ENCODE measurements at places on chromosomes 16 and 17.

DNA sequence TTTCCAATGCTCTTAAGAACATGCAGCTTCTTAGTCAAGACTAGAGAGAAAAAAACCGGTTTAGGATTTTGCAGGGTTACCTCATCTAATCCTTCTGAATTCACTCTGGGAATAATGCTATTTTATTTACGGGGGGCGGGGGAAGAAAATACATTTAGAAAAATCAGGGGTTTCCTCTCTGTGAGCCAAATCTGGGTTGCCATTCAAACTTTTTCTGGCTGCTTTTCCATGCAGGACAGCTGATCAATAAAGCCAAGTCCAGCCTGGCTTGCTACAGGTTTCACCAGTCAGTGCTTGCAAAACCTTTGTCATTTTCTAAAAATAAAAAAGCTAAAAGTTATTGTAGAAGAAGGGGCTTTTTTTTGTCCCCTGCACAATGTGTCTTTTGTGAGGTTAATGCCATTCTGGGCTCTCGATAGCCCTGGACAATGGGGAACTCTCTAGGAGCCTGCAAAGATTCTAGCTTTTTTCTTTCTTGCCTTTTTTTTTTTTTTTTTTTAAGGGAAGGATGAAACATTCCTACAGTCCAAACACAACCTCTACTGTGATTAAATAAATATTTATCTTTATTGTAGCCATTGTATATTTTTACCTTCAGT lies 13.1 kb upstream of the ZFHX3 start:
- no peak for DNase-seq

DNA sequence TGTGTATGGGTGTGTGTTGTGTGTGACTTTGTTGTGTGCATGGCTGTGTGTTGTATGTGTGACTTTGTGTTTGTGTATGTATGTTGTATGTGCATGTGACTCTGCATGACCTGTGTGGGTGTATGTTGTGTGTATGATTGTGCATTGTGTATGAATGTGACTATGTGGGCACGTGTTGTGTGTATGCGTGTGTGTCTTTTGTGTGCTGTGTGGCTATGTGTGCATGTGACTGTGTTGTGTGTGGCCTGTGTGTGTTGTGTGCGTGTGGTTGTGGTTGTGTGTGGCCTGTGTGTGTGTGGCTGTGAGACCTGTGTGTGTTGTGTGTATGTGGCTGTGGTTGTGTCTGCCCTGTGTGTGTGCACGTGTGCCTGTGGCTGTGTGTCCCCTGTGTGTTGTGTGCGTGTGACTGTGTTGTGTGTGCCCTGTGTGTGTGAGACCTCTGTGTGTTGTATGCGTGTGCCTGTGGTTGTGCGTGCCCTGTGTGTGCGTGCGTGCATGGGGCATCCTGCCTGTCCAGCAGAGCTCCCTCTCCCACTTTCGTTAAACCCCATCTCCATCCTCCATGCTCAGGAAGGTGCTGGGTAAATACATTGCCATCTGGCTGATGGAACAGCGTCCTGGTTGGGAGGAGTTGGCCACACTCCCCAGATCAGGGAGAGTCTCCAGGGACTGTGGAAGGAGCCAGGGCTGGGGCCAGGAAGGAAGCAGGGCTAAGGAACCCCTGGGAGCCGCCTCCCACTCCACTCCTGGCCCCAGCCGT lies 90.1 kb upstream of the GSE1 start:
- DNase-seq = no peak

DNA sequence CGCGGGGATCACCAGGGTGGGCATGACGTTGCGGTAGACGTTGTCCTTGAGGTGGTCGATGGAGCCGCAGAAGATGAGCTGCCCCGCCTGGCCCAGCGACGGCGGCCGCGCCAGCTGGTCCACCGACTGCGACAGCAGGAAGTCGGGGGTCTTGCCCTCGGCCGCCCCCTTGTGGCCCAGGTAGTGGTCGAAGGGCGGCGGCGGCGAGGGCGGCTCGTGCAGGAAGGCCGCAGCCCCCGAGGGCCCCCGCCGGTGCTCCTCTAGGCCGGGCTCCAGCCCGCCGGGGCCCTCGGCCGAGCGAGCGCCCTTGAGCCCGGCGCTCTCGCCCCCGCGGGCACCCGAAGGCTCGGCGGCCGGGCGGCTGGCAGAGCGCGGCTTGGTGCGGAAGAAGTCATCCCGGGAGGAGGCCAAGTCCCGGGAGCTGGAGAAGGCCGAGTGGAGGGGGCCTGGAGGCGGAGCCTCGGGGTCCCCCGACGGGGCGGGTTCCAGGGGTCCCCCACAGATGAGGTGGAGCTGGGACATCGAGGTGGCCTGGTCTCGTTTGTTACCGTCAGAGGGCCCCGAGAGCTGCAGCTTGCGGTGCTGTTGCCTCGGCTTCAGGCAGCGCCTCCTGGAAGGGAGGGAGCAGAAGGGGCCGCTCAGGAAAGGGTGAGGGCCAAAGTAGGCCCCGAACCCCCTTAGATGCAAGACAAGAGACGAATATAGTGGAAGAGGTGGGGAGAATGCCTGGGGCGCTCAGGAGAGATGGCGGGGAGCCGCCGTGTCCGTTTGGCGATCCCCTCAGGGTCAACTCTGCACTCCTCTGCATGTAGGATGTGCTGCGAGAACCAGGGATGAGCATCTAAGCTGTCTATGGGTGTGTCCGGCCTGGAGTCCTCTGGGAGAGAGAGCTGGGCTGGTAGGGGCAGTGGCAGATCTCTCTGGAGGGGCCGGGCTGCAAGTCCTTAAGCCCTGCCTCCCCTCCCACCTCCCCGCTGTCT lies 8.8 kb downstream of the FAM171A2 start:
- DNase-seq = peak; percentile 58

DNA sequence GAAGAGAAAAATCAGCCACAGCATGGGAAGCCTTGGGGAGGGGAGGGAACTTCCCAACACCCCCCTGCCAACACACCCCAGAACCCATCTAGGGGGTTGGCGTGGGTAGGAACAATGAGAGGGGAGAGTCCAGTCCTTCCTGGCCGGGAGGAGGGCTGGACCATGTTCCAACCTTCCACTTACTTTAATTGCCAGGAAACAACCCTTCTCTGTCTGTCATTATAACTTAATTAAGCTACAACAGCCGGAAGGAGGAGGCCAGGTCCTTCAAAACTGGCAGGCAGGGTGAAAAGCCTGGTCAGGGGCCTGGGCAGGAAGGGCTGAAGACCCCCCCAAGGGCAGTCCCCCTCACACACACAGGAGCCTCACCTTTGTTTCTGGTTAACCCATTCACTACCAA lies 447.0 kb downstream of the SOX9 start:
- no peak for DNase-seq

DNA sequence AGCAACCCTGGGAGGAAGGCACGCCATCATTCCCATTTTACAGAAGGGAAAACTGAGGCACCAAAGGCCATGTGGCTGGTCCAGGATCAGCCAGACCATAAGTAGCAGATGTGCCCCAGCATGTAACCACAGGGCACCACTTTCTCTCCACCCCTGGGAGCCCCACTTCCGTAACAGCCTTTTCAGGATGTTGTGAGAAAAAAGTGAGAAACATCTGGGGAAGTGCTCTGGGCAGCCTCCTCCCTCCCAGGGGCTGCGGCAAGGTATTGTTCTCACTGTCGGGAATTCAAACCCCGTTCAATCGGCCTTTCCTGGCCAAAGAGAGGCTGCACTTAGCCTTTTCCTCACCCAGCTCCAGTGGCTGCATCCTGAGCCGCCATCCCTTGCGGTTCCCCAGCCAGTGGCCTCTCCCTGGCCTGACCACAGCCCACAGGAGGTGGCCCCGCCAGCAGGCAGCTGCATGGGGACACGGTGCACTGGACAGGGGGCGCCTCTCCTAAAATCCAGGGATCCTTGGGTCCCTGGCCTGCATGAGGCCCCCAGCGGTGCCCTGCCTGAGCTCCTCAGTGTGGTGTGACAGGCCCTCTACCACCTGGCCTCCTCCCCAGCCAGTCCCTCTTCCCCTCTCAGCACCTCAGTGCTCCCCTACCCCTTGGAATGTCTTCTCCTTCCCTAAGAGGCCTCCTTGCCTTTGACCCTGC lies 5.7 kb upstream of the CDH5 start:
- DNase-seq = no peak

DNA sequence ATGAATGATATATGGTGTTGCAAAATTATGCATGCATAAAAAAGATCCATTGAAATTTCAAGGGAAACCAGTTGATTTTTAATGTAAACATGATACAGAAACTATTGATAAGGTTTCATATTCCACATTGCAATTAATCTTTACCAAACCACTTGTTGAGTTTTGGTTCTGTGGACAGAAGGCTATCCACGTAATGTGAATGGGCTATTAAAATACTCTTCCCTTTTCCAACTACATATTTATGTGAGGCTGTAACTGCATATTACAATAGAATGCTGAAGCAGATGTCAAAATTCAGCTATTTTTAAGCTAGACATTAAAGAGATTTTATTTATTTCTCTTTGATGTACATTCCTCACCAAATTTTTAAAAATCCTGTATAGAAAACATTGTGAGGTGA lies 33.7 kb upstream of the VPS4A start:
- DNase-seq = no peak

Data from activated gamma-delta T cell treated with Interleukin-2 at 50 U/mL for 16 hours (primary cell).